ENCODE measurements at places on chromosomes 16 and 17. TPM values are rescaled to one million over a fixed set of nuclear protein-coding genes. Genes with fewer than 3 reads are reported as not detected.
A peak's percentile ranks its signal among the peaks of the same experiment; 100 is the strongest.

LDHD gene
- 84.7 TPM for total RNA-seq

CCL13 gene
- 1.6 TPM for total RNA-seq

INCA1 gene
- 2.8 TPM for total RNA-seq

SP2 gene
- 12.4 TPM for total RNA-seq

GRCh38 chr16:82672676-82673075, 45.9 kb downstream of the CDH13 start:
- DNase-seq: no peak

- no peak for DNase-seq
These were observed 4.5 kb upstream of the BANP start for GRCh38 chr16:87946596-87947347.

DNA sequence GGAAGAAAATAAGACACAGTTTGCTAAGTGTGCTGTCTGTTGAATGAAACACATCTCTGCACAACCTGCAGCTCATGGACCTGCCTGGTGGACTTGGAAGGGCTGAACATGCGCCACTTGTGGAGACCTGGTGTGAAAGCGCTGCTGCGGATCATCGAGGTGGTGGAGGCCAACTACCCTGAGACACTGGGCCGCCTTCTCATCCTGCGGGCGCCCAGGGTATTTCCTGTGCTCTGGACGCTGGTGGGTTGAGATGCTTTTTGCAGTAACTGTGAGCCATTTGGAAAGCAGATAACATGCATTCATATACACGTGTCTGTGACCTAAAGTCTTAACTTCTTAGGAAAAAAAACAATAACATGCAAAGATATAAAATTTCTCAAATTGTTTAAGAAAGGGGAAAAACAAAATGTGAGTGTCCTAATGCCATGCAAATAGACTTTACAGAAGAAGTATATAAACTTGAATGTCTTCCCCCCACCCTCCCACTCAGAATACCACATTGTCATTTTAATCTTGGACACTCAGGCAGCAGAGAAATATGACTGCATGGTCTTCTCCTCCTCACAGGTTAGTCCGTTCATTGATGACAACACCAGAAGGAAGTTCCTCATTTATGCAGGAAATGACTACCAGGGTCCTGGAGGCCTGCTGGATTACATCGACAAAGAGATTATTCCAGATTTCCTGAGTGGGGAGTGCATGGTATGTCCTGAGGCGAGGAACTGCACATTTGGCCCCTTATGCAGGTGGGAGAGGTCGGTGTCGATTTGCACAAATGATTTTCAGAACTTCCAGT, 65.6 kb downstream of the SEC14L1 start:
- no peak for DNase-seq

GRCh38 chr17:10380631-10381408, 8.0 kb upstream of the MYH13 start:
- DNase-seq: no peak

DNA sequence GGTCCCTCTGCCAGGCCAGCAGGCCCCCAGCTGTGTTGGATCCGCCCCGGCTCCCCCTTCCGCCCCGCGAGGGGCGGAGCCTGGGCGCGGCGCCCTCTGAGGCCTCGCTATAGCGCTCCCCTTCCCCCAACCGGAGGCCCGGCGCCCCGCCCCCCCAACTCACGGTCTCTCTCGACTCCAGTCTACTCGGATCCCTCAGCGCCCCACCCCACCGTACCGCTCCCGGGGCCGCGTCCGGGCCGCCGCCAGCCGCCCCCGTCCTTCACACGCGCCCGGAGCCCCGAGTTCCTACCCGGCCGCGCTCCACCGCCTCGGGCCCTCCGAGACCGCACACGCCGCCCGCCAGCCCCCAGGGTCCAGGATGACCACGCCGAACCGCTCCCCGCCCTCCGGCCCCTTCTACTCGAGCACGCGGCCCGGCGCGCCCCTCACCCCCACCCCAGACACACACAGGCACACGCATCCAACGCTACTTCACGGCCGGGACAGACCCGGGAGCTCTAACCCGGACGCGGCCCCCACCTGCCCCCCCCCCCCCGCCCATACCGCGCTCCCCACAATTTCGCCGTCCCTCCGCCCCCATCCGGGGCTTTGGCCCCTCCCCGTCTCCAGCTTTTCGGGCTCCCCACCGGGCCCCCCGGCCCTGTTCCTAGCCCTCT, 1.4 kb downstream of the PHF23 start:
- DNase-seq: peak; percentile 91

DNA sequence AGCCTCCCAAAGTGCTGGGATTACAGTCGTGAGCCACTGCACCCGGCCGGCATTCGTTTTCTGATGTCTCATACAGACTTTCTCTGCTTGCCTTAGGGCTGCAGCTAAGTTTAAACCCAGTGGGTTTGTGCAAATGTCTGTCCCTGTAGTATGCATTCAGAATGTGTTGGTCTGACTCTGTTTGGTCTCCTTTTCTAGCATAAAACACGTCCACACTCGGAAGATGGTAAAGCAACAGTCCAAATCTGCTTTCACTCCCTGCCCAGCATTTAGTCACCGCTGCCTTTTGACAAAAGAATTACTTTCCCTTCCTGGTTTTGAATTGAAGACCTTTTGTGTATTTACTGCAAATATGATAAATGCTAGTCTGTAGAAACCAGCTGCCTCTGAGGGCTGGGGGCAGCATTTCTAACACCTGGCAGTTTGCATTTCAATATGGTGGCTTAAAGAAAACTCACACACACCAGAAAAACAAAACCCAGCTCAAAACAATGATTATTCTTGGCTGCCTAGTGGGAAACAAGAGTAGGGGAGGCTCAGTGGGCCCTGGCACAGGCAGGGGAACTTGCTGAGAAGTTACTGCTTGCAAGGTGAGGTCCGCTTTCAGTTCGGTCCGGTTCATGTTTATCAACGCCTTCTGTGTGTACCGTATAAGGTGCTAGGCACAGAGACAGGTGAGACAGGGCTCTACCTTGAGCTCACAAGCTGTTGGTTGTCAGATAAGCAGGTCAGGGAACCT, 56.9 kb downstream of the MSI2 start:
- no peak for DNase-seq

DNA sequence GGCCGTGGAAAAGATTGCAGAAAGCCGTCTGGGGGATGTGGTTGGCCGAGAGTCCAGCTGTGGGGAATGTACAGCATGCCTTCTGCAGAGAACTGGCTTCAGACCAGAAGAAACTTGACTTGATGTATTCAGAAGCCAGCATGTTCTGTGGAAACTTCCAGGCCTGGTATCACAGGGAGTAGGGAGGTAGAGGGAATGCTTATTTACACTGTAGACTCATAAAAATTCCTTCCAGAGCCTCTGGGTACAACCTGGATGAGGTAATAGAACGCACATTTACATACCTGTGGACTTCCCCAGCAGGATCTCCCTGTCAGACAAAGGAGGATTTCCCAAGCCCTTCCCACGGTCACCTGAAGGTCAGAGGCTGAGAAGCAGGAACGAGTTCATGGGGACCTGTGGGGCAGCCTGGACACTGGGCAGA, 11.8 kb upstream of the GAS7 start:
- no peak for DNase-seq

DNA sequence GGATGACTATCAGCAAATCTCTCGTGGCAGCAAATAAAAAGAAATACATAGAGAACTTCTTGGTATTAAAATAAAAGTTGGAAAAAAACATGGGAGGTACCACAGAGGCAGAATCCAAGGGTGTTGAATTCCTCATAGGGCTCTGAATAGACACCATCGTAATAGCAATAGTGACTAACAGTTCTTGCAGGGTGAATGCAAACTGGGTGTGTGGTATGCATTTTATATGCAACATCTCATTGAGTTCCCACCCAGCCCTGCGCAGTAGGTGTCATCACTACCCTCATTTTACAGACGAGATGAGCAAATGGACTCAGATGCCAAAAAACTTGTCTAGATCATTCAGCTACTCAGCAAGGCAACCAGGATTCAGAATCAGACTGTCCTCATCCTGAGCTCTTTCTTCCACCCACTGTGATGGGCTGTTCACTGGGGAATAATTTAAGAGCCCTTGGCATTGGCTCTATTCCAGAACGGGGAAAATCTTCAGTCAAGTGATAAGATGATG, 354.6 kb upstream of the CDH11 start:
- no peak for DNase-seq

- no peak for DNase-seq
These were observed 2.0 kb upstream of the VAT1L start for GRCh38 chr16:77786186-77786847.

DNA sequence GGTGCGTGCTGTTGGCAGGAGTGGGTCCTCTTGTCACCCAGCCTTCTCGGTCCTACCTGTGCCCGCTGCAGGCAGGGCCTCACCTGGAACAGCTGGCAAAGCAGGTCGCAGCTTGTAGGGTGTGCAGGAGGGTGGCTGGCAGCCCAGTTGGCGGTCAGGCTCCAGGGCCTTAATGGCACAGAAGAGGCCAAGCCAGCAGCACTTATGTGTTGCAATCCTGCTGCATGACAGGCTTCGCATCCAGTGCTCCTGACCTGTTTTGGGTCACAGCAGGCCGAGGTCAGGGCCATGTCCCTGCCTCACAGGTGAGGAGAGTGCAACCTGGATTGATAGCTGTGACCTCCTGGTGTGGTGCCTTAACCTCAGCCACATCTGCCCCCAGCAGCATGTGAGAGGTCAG, 31.9 kb downstream of the ZC3H18 start:
- no peak for DNase-seq
